Bronchial epithelial cell (primary cell): ENCODE measurements at places on chromosomes 12 and 14. TPM values are rescaled to one million over a fixed set of nuclear protein-coding genes. Genes with fewer than 3 reads are reported as not detected.

DNA sequence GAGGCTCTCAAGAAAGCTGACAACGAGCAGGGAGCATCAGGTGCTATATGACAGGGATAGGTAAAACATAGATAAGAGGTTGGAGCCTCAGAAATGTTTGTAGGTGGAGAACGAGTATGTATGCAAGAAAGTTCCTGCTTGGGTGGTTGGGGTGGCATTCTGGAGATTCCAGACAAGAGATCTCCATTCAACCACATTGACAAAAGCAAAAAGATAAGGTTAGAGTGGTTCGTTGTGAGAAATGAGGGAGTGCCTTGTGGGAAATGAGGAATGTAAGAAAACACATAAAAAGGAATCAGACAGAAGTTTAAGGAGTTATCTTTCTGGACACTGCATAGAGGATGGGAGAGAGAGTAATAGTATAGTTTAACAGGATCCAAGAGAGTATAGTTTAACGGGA lies 290.3 kb downstream of the DPF3 start:
- no peak for DNase-seq

DNA sequence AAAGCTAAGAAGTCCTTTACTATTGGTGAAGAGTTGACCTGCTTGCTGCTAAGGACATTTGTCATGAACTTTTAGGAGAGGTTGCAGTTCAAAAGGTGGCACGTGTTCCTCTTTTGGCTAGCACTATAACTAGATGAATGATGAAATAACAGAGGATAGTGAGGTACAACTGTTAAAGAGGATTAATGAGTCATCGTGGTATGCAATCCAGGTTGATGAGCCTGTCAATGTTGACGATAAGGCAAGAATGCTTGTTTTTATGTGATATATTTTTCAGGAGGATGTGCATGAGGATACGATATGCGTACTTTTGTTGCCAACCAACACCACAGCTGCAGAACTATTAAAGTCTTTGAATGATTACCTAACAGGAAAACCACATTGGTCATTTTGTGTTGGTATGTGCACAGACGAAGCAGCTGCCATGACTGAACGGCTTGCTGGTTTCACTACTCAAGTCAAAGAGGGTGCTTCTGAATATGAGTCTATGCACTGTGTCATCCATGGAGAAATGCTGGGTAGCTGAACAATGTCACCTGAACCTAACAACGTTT lies 10.6 kb downstream of the CEP128 start:
- DNase-seq = peak; percentile 92

DNA sequence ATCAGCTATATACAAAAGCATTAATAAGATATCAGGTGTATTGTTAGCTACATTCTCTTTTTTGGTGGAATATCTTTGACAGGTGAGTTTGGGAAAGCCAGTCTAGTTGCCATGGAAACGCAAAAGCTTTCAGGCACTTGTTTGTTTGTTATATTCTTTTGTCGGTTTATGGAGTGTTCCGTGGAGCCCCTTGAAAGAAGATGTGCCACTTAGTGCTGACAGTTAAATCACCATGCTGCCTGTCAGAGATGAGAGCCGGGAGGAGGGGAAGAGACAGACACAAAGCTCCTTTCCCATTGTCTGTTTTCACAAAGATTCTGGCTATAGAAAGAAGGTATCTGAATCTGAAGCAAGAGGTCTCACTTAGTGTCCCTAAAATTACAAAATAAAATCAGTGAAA lies 170.8 kb downstream of the SNAPC1 start:
- DNase-seq = no peak

DNA sequence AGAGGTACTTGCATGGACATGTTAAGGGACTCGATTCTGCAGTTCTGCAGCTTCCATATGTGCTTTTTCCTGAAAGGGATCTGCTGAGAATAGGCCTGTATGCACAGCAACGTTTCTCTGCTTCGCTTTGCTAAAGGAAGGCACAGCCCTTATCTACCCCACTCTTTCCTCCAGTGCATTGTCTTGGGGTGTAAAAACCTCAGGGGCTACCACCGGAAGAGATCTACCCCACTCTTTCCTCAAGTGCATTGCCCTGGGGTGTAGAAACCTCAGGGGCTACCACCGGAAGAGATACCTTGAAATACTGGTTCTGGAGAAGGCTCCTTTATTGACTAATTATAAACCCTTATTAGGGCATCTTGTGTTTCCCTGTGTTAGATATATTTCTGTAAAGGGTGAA lies 52.9 kb downstream of the SEL1L start:
- no peak for DNase-seq

GRCh38 chr12:93844164-93844784 lies 167.1 kb downstream of the CRADD start:
- no peak for DNase-seq

GRCh38 chr12:55720894-55721444 lies 776 bp downstream of the RDH5 start:
- peak; percentile 80 for DNase-seq

DNA sequence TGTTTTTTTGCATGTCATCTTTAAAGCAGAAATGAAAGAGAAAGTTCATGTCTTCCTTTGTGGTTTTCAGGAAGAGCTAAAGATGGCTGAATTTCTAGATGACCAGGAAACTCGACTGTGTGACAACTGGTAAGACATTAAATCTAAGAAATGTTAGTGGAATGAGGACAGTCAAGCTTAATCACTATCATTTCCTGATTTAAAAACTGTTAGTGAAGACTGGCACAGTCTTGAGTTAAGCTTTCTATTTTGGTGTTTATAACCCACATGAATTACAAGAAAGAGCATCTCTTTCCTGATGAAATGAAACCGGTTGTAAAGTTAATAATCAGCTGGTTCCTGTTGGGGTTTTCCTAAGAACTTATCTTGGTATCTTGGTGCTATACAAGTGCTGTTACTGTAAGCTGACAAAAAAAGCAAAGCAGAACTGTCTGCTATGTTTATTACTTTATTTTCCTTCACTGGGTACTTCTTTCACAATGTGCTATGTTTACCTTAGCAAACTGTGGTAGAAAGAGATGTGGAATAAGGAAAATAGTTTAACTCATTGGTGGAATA lies 5.2 kb downstream of the TRAFD1 start:
- DNase-seq = no peak

GRCh38 chr14:100822532-100823296 lies 3.2 kb upstream of the MEG3 start:
- DNase-seq = no peak

GRCh38 chr14:22977684-22978486 lies 4.5 kb downstream of the AJUBA start:
- peak; percentile 62 for DNase-seq

- DNase-seq = no peak
Observed at GRCh38 chr14:104503691-104504090, 75.9 kb upstream of the C14orf180 start.

- no peak for DNase-seq
Observed at GRCh38 chr12:132451836-132452195, 38.1 kb upstream of the FBRSL1 start.

- peak; percentile 40 for DNase-seq
Observed at GRCh38 chr14:34036319-34036766, 85.5 kb upstream of the EGLN3 start.

DNA sequence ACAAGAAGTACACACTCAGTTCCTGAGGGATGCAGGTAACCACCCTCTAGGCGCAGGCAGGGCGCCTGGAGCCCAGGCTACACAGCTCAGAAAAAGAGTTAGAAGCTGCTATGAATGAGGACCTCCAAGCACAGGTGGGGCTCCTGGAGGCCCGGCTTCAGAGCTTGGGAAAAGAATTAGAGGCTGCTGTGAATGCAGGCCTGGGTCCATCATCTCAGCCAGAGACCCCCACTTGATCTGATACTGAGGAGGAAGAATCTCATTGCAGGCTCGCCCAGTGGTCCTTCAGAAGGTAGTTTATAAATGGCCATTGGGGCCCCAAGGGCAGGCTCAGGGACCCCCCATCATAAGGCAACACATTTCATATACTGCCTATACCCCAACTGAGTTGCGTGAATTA lies 556.4 kb downstream of the SLC6A15 start:
- DNase-seq = no peak

DNA sequence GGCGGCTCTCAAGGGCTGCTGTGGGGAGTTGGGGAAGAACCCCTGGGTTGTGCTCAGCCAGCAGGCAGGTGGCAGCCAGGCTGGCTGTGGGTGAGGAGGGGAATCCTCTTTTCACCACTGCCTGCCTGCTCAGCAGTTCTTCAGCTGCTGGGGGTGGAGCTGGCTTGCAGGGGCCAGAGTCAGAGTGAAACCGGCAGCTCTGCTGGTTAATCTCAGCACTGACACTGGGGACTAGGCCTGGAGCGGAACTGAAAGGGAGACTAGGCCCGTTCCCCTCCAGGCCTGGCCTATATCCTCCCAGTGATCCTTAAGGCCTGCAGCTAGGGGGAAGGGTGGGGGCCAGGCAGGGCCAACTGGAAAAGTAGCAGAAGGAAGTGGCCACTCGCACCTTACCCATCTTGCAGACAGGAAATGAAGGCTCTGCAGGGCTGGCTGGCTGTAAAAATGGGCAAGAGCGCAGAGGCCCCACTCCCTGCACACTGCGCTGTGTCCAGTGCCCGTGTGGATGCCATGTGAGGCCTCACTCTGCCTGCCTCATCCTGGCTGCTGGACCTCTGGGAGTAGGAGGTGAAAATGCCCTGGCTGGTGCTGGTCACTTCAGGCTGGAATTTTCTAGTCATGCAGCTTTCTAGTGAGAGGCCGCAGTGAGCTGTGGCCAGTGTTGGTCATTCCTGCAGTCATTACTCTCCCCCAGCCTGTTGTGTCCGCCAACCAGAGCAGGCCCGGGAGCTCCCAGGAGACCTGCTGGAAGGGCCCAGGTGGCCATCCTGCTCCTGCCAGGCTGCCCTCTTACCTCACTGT lies 39.4 kb downstream of the SH2B3 start:
- DNase-seq = no peak

DNA sequence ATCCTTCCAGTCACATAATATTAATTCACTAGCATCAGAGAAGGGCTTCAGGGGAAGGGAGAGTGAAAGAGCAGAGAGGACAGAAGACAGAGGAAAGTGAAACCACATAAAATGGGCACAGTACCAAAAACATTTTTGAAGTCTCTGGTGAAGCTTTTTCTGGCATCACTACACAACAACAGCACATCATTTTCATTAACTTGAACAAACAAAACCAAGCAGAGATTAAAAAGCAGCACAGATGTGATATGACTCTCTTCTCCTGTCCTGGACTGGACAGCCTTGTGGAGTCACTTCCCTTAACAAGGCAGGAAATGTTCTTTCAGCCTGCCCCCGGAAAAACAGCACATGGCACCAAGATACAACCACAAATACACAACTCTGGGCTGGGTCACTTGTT lies 112.0 kb downstream of the TSPAN8 start:
- DNase-seq = no peak

DNA sequence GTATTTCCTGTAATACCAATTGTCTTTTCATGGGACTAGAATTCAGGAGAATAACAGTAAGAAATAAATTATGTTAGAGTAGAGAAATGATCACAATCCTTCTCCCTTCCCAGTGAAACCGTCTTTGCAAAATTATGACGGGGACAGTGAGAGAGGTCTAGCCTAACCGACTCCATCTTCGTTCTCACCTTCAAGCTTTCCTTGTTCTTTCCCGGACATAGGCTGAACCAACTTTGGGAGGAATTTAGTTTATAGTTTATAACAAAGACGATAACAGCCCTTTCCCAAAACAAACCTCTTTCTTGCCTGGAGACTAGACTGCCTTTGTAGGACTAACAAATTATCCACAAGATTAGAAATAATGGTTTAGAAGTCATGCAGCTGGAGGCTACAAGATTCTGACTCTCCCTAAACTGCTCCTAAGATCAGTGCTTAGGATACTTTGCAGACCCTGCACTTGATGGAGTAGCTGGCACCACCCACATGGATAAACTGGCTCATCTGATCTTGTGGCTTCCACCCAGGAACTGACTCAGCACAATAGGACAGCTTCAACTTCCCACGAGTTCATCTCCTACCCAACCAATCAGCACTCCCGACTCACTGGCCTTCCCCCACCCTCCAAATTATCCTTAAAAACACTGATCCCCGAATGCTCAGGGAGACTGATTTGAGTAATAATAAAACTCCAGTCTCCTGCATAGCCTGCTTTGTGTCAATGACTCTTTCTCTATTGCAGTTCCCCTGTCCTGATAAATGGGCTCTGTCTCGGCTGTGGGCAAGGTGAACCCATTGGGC lies 521.2 kb upstream of the TBX3 start:
- DNase-seq = peak; percentile 25

DNA sequence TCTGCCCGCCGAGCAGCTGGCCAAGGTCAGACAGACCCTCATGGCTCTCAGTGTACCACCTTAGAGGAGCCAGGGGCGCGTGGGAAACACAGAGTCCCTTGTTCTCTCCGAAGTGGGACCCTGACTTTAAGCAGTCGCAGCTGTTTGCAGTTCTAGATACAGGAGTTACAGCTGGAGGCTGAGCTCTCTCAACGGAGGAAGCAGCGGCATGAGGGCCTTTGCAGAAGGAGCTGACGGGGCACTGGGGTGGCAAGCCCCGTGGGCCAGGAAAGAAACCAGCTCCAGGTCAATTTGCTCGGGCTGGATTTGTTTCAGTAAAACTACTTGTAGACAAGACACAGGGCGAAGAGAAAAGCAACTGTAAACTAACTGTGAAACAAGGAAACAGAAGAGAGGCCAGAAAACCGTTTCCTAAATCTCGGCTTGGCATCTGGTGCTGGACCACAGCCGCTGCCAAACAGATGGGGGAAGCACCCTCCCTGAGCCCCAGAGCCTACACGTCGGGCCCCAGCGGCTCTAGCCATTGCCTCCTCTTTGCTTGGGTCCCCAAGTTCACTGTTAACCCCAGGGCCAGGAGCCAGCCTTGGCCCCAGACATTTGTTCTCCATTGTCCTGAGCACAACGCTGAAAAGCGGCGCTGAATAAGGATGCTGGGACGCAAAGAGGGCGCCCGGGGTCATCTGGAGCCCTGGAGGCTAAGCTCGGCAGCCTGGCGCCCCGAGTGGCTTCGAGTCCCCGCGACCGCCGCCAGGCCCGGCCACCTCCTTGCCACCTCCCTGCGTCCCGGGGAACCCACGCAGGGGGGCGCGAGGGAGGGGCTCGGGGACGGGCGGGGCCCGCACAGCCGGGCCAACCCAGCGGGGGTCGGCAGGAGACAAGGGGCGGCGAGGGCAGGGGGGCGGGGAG lies 914 bp upstream of the PACS2 start:
- no peak for DNase-seq

- DNase-seq = peak; percentile 20
Observed at GRCh38 chr14:86057018-86057667, 527.2 kb downstream of the FLRT2 start.

GRCh38 chr14:58177125-58177524 lies 22.8 kb upstream of the ACTR10 start:
- DNase-seq = no peak

DNA sequence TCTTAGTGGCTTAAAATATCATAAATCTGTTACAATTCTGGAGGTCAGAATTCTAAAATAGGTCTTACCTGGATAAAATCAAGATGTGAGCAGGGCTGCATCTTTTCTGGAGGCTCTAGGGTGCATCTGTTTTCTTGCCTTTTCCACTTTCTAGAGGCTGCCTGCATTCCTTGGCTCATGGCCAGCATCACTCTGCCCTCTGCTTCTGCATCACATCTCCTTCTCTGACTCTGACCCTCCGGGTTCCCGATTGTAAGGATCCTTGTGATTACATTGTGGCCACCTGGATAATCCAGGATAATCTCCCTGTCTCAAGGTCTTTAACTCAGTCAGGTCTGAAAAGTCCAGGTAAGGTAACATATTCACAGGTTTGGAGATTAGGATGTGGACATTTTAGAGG lies 11.0 kb upstream of the BMP4 start:
- DNase-seq = no peak

- no peak for DNase-seq
Observed at GRCh38 chr14:67641902-67642749, 22.4 kb downstream of the ARG2 start.

GRCh38 chr12:73798523-73798922 lies 739.1 kb upstream of the ATXN7L3B start:
- DNase-seq = peak; percentile 32

Gene TSHR
- not detected in 2 replicates for total RNA-seq

Gene SLC6A12
- 0.26 TPM in 1 of 2 replicates, not detected in the other for total RNA-seq

Gene PLEKHA5
- total RNA-seq = 24.0 and 31.1 TPM in 2 replicates

Gene DAO
- not detected in 2 replicates for total RNA-seq

Gene SERPINA4
- total RNA-seq = not detected in 2 replicates
